NB4 (cell line): ENCODE measurements at places on chromosomes 4 and X.

- peak; percentile 69 for DNase-seq
Observed at GRCh38 chr4:42396752-42397634, at the start of gene SHISA3. SHISA3 (plus strand) TSS chr4:42397488; CDS start chr4:42398057, 569 bp downstream.

DNA sequence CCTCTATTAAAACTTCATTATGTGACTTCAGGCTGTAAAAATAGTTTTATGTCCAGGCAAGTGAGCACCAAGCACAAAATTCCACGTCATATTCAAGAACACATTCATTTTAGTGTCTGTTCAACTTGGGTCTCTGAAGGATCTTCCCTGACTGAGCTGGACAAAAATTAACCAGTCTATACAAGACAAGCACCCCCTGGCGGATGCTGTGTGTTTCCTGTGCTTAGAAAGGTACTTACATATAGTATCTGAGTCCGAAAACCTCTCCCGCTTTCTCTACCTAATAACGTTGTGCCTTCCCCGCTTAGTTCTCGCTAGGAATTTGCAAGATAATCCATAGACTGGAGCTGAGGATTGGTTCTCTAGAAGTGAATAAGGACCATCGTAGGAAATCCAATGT lies 2214.5 kb upstream of the TENM3 start:
- peak; percentile 31 for DNase-seq

DNA sequence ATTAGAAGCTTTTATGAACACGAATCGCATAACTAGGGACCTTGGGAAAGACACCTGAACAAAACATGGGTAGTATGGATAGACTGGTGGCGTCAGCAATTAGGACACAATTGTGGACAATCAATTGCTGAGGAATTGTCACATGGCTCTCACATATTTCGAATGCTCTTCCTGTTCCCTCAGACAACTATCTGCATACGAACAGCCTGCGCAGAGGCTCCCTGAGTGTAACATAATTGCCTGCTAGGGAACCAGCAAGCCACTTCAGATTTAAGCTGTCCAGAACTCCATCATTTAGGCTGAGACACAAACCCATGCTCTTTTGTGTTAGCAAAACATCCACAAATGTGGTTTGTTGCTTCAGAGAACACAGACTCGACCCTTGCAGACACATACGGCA lies 160.8 kb downstream of the MGST2 start:
- no peak for DNase-seq

DNA sequence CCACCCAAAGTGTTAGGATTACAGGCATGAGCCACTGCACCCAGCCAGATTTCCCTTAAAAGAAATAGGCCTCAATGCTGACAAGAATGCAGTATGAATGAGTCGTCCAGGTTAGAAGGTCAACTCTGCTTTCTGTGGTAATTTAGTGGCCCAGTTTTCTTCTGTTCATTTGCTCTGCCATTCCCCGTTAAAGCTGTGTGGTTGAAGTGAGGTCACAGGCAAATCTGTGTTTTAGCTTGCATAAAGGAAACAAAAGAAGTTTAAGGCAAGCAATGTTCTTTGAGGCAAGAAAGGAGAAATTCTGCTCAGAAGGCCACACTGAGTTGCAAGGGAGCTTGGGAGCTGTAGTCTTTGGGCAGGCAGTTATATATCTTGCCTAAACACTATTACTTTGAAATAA lies 176.8 kb downstream of the LARP7 start:
- DNase-seq: no peak

- peak; percentile 75 for DNase-seq
Observed at GRCh38 chr4:57109847-57110639, at the start of gene IGFBP7. IGFBP7 (minus strand) TSS chr4:57110385; CDS start chr4:57110351, 34 bp downstream.

GRCh38 chr4:42144028-42144427 lies 8.4 kb downstream of the BEND4 start:
- peak; percentile 21 for DNase-seq

DNA sequence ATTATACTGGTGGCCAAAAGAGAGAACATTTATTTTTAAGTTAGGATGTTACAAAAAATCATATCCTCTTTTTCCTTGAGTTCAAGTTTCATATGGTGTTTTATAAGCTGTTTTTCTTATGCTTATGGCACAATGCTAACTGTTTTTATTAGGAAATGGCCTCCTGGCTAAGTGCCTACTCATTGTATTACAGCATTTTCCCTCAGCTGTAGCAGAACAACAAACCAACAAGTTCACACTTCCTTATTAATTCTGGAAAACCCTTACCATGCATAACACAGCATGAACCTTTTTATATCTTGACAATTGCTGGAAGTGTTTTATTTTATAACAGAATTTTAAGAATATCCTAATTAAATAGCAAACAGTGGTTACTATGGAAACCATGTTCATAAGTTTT lies 165.8 kb downstream of the GASK1B start:
- DNase-seq: no peak

GRCh38 chr4:154836513-154836912 lies 55.4 kb downstream of the RBM46 start:
- no peak for DNase-seq

- DNase-seq: no peak
Observed at GRCh38 chrX:2503591-2504500, 3.1 kb upstream of the DHRSX start.

- DNase-seq: peak; percentile 28
Observed at GRCh38 chr4:79225360-79225759, 100.5 kb downstream of the NAA11 start.

DNA sequence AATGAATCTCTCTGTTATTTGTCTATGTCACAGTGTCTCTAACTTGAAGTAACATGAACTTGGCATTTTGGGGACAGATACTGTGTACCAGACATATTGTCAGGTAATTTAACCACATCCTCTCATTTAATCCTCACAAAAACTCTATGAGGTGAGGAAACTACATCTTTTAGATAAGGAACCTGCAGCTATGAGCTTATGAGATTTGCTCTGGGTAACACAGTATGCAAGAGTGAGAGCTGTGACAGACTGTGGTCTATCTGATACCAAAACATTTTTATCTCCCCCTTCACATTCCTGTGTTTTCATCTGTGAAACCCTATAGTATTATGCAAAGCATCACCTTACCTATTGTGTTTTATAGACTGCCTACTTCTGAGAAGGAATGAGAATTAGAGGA lies 58.4 kb upstream of the HS3ST1 start:
- DNase-seq: no peak

- DNase-seq: no peak
Observed at GRCh38 chr4:31391976-31392375, 671.8 kb downstream of the PCDH7 start.

DNA sequence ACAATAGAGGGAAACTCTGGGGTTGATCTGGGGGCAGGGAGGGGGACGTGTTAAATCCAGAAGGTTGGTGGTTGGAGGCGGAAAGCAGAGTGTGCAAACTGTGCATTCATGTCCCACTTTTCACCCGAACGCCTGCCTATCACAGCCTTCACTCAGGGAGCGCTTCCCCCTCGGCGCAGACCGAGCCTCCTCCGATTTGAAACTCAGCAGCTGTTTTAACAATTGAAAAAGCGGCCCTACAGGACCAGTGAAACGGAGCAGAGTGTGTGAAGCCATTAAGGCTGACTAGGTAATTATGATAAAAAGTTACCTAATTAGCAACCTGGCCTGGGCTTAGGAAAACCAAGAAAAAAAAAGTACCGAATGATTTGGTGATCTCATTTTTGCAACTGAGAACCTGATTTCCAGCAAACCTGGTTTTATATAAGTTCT lies 685 bp upstream of the NDNF start:
- no peak for DNase-seq

DNA sequence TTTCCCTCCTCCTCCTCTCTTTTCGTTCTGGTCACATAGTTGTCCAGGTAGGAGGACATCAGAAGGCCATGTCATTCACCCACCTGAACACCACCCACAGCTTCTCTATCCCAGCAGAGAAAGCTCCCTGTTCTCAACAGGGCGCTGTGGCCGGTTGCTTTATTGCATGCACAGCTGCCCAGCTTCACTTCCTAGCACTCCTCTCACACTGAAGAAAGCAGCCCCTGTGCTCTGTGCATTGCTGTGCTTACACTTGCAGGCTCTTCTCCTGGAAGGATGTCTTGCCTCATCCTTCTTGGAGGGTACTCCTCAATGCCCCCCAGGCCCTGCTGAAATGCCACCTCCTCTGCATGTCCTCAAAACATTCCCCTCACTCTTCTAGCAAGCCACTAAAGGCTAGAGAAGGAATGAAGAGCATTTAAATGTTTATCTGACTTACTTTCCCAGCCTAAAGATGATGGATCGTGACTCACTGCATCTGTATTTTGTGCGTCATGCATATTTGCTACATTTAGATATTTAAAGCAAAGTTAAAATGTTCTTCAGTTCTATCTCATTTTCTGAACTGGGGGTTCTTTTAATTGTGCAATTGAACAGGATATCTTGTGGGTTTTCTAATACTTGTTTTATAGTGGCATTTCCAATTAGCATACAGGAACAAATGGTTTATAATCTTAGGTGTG lies 186.4 kb upstream of the PUDP start:
- no peak for DNase-seq

GRCh38 chr4:113881256-113881655 lies 98.2 kb downstream of the ARSJ start:
- DNase-seq: no peak

DNA sequence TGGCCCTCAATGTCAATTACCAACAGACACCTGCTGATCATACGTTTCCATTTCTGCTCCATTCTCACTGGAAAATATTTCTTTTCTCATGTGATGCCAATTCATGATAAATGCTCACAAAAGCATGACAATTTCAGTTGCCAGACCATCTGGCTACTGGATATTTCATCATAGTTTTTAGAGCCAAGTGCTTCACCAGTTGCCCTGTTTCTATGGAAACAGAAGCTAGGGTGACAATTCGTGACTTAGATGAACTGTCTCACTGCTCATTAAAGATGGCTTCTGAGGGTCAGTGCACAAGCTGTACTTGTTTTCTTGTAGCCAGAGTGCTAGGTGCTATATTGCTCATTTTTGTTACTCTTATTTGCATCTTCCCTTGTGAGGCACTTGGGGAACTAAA lies 184.9 kb downstream of the COMMD8 start:
- peak; percentile 11 for DNase-seq

DNA sequence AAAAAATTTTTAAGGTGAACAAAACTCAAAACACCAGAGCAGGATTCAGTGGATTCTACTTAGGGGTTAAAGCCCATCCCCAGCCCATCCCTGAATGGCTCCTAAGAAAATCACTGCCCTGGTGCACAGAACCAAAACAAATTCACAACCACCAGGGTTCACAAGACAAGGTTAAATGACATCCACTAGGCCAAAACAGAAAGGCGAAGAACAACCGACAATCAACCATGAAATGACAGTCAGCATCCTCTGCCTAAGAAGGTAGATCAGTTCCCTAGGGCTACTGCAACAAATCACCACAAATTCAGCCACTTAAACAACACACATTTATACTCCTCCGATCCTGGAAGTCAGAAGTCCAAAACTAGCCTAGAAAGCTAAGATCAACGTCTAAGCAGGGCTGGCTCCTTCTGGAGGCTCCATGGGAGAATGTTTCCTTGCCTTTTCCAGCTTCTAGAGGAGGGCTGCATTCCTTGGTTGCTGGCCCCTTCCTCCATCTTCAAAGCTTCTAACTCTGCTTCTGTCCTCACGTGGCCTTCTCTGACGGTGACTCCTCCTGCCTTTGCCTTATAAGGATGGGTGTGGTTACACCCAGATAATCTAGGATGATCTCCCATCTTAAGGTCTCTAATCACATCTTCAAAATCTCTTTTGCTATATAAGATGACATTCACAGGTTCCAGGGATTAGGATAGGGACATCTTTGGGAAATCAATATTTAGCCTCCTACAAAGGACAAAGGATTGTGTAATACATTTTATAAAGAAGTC lies 1.8 kb downstream of the CCNQ start:
- peak; percentile 15 for DNase-seq

- DNase-seq: no peak
Observed at GRCh38 chr4:9987749-9988362, 33.4 kb downstream of the SLC2A9 start.

DNA sequence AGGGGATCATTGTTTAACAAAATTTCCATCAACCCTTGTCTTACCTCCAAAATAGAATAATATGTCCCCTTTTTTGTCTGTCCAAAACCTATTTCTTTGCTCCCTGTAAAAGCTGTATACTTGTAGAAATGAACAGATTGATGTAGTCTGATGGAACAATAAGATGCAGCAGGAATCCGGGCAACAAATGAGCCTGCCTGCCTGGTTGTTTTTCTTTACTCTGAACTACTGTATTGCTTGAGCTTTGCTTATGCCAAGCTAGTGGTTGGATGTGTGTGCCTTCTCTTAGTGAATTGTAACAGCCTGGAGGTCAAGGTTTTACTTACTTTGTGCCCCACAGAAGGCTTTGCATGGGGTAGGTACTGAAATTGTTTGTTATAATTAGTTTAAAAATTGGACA lies 116.2 kb upstream of the TLL1 start:
- no peak for DNase-seq

DNA sequence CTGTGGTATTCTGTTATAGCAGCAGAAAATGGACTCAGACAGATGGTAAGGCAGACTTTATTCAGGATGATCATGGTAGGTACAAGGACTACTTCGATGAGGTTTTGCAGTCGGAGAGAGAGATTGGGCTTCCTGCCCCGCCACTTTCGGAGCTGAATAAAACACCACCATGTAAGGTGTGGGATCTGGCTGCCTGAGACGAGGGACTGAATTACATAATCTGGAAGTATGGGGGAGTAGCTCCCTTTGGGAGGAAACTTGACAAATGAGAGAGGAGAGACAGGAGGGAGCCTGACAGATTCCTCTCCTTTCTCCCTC lies 255.5 kb upstream of the GATB start:
- no peak for DNase-seq

DNA sequence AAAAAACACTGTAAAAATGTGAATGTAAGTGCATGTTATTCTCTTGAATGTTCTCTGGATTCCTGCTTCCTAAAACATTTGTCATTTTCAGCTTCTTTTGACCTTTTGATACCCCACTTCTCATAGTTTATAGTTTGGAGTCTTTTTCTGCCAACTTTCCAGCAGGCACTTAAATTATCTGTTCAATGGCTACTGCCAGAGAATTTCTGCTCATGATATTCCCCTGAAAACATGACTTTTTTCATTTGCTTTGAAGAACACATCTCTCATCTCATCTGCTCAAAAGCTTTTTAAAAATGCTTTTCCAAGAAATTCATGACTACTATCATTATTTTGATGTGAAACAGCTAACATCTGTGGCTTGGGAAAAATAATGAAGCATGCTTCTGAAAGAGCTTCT lies 269.7 kb upstream of the PCDH7 start:
- DNase-seq: no peak

DNA sequence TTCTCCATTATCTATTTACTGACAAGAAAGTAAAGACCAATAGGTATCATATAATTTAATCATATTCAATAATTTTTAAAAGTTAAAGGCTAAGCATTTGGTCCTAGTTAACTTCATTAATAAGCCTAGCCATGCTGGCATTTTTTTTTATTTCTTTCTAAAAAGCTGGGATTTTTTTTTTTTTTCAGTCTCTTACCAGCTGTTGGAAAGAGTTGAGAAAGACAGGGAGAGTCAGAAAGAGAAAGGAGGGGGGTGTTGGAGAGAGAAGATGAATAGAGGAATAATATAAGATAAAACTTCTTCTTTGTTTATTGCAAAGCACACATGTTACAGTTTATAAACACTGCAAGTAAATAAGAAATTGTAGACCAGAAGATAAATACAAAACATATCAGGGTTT lies 5.9 kb upstream of the NR3C2 start:
- DNase-seq: no peak

GRCh38 chr4:79298027-79298426 lies 27.8 kb downstream of the NAA11 start:
- peak; percentile 2 for DNase-seq

GRCh38 chr4:20297261-20297660 lies 45.6 kb downstream of the SLIT2 start:
- DNase-seq: no peak

GRCh38 chr4:168475745-168476144 lies 4.5 kb downstream of the DDX60L start:
- DNase-seq: peak; percentile 25
